Progenitor cell of endocrine pancreas (in vitro differentiated cells): ENCODE measurements at places on chromosomes 12 and 14.

DNA sequence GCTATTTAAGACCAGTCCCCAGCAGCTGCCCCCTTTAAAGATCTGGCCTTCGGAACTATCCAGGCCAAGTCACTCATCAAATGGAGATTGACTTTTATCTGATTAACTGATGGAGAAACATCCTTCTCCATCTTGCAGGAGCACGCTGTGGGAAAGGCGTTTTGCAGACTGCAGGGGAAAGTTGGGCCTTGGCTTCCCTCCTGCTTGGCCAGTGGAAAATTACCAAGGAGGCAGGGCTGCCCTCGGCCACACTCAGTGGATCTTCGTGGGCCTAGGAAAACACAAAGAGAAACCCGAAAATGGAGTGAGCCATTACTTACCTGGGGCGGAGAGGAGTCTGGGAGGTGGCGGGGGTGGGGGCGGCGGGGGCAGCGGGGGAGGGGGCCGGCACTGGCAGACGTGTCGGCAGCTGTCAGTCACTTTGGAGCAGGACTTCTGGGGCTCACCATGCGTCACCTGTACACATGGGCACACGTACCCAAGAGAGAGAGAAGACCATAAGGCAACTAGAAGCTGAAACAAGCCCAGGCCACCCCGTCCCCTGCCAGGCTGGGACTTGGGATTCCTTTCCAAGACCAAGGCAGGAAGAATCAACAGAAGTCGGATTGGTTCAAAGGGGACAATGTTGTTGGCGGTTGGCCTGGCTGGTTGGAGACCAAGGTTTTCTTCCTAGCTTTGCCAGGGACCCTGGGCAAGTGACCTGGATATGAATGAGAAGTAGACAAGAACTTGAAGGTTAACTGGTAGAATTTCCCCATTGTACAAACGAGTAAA is 9.2 kb downstream of the PRIMA1 start:
- H3K27ac ChIP-seq = peak overlapping the region; percentile 91
- no peak overlapping the region for H3K4me3 ChIP-seq
- H3K4me1 ChIP-seq = peaks cover 42% of the 10 kb centered on the region
- H3K36me3 ChIP-seq = no peaks in the 10 kb centered on the region

GRCh38 chr14:44404036-44404435 is 103.0 kb downstream of the FSCB start:
- no peak overlapping the region for H3K4me3 ChIP-seq
- no peak for DNase-seq
- no peaks in the 10 kb centered on the region for H3K27me3 ChIP-seq
- H3K4me1 ChIP-seq = peaks cover 1% of the 10 kb centered on the region
- H3K27ac ChIP-seq = no peak overlapping the region

DNA sequence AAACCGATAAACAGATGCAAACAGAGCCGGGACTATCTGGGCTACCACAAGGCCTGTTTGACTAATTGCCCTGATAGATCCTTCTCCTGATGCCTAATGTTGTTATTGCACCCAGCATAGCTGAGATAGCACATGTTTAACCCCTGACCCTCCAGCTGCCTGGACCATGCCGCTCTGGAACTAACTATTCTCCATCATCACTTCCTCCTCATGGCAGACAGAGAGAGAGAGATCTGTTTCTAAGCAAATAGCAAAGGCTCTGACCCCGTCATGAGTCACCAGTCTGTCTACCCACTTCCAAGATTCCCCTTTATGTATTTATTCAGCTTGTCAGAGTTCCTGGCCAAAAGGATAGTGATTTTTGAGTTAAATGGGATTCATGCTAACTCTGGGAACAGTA is 58.2 kb upstream of the FLRT2 start:
- H3K27ac ChIP-seq = peak overlapping the region; percentile 88
- H3K4me3 ChIP-seq = no peak overlapping the region
- H3K36me3 ChIP-seq = peaks cover 6% of the 10 kb centered on the region
- no peak for DNase-seq
- H3K27me3 ChIP-seq = no peaks in the 10 kb centered on the region
- H3K4me1 ChIP-seq = peaks cover 51% of the 10 kb centered on the region

- no peak for DNase-seq
- H3K36me3 ChIP-seq = peaks cover 5% of the 10 kb centered on the region
Measured at GRCh38 chr14:57391517-57392195, 1.3 kb downstream of the NAA30 start.

DNA sequence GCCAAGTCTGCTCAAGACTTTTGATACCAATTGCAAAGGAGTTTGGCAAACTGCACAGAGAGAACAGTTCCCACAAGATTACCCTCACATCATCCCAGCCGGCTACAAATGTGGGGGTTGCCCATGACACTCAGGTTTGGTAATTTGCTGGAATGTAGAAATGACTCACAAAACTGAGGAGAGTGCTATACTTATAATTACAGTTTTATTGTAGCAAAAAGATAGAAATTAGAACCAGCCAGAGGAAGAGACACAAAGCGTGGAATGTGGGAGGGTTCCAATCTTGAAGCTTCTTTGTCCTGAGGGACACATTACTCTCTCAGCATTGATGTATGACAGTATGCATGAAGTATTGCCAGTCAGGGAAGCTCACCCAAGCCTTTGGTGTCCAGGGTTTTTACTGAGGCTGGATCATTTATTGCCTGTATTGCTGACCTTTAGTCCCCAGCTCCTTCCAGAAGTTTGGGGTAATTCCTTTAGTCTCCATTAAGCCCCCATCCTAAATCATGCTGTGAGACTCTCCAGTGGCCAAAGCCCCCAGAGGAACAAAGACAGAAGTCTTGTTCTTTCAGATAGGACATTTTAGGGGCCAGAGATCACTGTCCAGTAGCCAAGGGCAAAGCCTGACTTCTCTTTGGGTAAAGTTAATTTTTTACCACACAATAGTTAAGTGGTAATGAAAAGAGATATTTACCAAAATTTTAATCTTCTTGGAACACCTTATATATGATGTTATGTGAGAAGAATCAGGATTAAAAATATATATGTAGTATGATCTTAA is 9.9 kb downstream of the TBK1 start:
- H3K27ac ChIP-seq = no peak overlapping the region
- H3K36me3 ChIP-seq = peaks cover 11% of the 10 kb centered on the region
- peaks cover 2% of the 10 kb centered on the region for H3K4me1 ChIP-seq
- no peaks in the 10 kb centered on the region for H3K27me3 ChIP-seq

DNA sequence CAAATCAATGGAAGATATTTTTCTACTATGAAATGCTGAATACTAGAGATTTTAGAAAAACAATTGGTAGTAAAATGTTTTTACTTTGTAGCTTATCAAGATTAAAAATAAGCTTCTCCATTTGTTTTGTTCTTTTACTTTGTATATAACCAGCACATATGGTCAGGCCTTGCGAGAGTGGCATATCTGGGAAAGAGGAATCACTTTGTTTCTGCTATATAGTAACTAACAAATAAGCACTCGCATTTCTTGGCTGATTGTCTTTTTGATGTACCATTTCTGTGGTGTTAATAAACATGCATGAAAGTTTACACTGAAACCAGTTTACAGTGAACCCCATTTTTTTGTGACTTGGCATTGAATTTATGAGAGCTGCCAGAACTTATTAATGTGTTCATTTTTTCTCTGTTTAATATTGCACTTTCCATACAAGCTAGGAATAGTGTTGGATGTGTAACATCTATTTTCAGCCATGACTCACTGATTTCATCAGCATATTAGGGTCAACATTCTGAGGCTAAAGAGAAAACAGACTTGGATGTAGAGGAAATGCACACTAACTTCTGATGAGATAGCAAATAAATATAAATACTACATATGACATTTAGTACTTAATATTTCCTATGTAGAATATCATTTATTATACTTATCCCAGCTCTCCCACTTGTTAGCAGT is 635.5 kb downstream of the KCNH5 start:
- H3K27me3 ChIP-seq = no peaks in the 10 kb centered on the region
- H3K27ac ChIP-seq = no peak overlapping the region
- DNase-seq = no peak
- H3K36me3 ChIP-seq = no peaks in the 10 kb centered on the region
- no peaks in the 10 kb centered on the region for H3K4me1 ChIP-seq

GRCh38 chr12:22874151-22874550 is 249.2 kb downstream of the ETNK1 start:
- H3K4me1 ChIP-seq = no peaks in the 10 kb centered on the region
- H3K27me3 ChIP-seq = no peaks in the 10 kb centered on the region
- no peak overlapping the region for H3K27ac ChIP-seq

DNA sequence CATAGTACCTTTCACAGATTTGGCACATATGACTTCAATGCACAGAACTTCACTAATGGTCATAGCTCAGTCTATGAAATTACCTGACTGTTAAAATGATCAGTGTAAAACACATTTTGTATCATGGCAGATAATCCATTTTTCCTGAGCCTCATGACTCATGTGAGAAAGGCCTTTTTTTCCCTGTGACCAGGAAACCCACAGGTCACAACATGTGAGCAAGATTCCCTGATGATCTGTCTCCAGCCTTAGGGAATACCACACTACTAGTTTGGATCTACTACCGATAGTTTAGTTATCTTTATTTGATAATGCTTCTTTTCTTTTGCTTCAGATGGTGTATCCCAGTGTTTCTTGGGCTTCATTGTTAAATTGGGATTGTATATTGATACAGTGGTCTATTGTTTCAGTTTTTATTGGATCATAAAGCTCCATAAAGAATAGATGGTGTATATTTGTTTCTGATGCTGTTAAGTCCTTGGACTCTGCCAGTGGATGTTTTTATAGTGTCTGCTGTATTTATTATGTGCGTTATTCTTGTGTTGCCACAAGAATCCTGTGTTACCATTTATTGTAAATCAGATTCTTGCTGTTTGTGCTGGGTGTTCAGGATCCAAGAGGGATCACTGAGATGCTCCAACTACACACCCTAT is 248.7 kb upstream of the PELI2 start:
- peaks cover 4% of the 10 kb centered on the region for H3K27me3 ChIP-seq
- H3K27ac ChIP-seq = no peak overlapping the region
- H3K4me1 ChIP-seq = no peaks in the 10 kb centered on the region
- H3K4me3 ChIP-seq = no peak overlapping the region
- H3K36me3 ChIP-seq = no peaks in the 10 kb centered on the region

GRCh38 chr12:85661461-85662206 is 174.6 kb downstream of the RASSF9 start:
- no peaks in the 10 kb centered on the region for H3K27me3 ChIP-seq
- H3K4me1 ChIP-seq = no peaks in the 10 kb centered on the region
- no peak overlapping the region for H3K4me3 ChIP-seq
- peaks cover 3% of the 10 kb centered on the region for H3K36me3 ChIP-seq

DNA sequence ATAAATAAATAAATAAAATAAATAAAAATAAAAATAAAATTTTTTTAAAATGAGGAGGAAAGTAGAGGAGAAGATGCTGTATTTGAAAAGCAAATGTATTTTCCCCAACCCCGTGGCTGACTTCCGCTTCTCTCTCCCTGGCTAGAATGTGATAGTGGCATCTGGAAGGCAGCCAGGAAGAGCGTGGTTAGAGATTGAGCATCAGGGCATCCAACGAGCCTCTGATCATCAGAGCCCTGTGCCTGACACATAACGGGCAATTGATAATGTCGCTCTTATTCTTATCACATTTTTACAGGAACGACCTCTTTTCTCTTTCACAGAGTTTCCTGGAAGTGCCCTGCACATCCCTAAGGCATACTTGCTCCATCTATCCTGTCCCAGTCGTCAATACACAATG is 496.9 kb upstream of the TMEM132C start:
- peaks cover 4% of the 10 kb centered on the region for H3K4me1 ChIP-seq
- peaks cover 6% of the 10 kb centered on the region for H3K27me3 ChIP-seq
- H3K4me3 ChIP-seq = no peak overlapping the region
- no peak for DNase-seq

DNA sequence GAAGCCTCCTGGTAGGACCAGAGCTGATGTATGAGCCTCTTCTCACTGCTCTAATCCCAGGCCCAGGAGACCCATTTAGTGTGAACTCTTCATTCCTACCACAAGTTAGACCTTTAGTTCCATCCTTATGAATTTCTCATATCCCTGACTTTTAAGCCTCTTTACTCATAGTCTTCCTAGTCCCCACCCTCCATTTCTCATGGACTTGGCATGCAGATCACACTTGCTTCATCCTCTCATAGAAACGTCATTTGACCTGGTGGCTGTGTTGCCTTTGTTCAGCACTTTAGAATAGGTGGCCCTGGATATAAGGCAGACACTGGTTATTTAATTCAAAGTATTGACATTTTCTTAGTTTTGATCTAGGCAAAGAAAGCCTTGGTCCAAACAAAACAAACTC is 99.5 kb downstream of the SLC16A7 start:
- H3K27ac ChIP-seq = no peak overlapping the region
- H3K4me3 ChIP-seq = no peak overlapping the region
- no peaks in the 10 kb centered on the region for H3K4me1 ChIP-seq
- no peak for DNase-seq
- no peaks in the 10 kb centered on the region for H3K27me3 ChIP-seq
- no peaks in the 10 kb centered on the region for H3K36me3 ChIP-seq
